ENCODE measurements at places on chromosomes 11 and 22.

DNA sequence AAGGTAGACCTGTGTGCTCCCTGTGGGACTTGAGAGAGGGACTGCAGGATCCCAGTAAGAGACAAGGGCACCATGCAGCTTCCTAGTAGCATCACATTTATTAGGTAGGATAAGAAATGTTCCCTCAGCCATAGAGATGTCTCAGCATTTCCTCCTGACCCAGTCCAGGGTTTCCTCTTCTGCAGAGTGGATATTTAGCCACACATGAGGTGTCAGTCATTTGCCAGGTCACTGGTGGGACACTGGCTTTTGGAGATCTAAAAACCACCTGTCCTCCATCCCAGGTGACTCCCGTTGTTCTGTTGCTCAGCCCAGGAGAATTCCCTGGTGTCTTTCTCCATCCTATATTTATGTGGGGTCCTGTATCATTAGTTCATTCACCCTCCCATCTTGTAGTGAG lies 117.5 kb upstream of the NNMT start:
- DNase-seq = no peak

GRCh38 chr22:20569059-20570058 lies 61.9 kb downstream of the MED15 start:
- no peak for DNase-seq

- DNase-seq = no peak
Measured at GRCh38 chr22:37675930-37676735, 697 bp downstream of the LGALS1 start.

GRCh38 chr11:45141631-45142030 lies 4.8 kb upstream of the PRDM11 start:
- no peak for DNase-seq

- DNase-seq = no peak
Measured at GRCh38 chr11:19116276-19116970, 545 bp upstream of the ZDHHC13 start.

GRCh38 chr11:26820739-26821138 lies 98.9 kb upstream of the SLC5A12 start:
- DNase-seq = no peak

GRCh38 chr11:11461473-11461872 lies 108.4 kb upstream of the CSNK2A3 start:
- DNase-seq = no peak

DNA sequence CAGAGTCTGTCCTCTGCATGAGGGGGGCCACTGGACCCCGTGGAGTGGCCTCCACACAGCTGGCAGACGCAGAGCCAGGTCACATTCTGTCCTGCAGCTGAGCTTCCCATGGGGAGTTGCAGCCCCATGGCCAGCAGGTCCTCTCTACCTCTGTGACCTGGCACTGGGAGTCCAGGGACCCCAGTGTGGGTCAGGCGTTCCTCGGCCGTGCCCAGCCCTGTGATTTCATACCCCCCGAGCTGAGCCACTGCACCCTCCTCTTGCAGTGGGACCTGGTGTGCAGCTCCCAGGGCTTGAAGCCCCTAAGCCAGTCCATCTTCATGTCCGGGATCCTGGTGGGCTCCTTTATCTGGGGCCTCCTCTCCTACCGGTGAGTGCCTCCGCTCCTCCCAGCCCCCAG lies 32.2 kb upstream of the SLC22A12 start:
- DNase-seq = no peak

DNA sequence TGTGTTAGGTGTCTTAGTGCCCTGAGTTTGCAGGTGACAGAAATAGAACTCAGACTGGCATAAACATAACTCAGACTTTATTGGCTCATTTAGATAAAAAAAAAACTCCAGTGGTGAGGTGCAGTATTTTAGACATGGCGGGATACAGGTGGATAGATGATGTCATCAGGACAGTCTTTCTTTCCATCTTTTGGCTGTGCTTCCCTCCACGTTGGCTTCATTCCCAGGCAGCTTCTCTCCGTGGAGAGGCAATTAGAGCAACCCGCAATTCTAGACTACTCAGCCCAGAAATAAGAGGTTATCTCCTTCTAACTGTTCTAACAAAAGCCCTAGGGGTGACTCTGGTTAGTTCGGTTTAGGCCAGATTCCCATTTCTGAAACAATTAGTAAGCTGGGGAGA lies 40.5 kb downstream of the NCAM1 start:
- no peak for DNase-seq

GRCh38 chr11:78429660-78430059 lies 12.0 kb upstream of the GAB2 start:
- no peak for DNase-seq

- no peak for DNase-seq
Measured at GRCh38 chr11:70568814-70569617, 170.7 kb downstream of the CTTN start.

Data from SK-N-MC (cell line).